ENCODE measurements at places on chromosomes 1 and 21. TPM values are rescaled to one million over a fixed set of nuclear protein-coding genes. Genes with fewer than 3 reads are reported as not detected.
A peak's percentile ranks its signal among the peaks of the same experiment; 100 is the strongest.

TNFRSF9 gene
- total RNA-seq: 0.59 TPM

ZNF695 gene
- total RNA-seq: 1.0 TPM

SLC37A1 gene
- 7.5 TPM for total RNA-seq

S100A11 gene
- total RNA-seq: 275 TPM

LMX1A gene
- not detected for total RNA-seq

ASAP3 gene
- 61.6 TPM for total RNA-seq

LIX1L gene
- 18.1 TPM for total RNA-seq

IGSF21 gene
- 4.8 TPM for total RNA-seq

MFAP2 gene
- total RNA-seq: 4.5 TPM

SLC16A4 gene
- 31.5 TPM for total RNA-seq

RORC gene
- 7.8 TPM for total RNA-seq

DNA sequence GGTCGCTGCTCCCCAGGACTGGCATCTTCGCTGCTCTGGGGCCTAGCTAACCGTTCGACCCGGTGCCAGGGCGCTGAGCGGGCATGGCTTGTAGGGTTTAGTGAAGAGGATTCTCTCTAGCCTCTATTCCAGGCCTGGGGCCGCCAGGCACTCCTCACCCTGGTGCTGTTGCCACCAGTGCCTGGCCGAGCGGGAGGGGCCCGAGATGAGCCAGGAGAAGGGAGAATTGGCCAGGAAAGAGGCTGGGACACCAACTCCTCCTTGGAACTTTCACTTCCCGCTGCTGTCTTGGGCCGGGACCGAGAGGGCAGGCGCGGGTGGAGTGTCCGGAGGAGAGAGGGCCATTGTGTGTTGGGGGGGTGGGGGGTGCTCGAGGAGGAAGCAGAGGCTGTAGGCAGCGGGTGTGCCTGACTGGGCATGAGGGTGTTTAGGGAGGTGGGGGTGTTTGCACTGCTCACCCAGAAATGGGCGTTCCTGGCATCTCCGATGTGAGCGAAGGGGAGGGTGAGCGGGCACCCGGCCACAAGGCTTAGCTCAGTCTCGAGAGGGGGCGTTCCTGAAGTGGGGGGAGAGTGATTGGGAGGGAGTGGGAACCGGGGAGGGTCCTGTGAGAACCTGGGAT, 772 bp downstream of the ADAM15 start:
- DNase-seq: peak; percentile 48
- peaks cover 9% of the 10 kb centered on the region for H3K4me1 ChIP-seq
- peak overlapping the region; percentile 90 for H3K27ac ChIP-seq
- H3K4me3 ChIP-seq: peak overlapping the region; percentile 77
- H3K27me3 ChIP-seq: no peaks in the 10 kb centered on the region

- no peaks in the 10 kb centered on the region for H3K27me3 ChIP-seq
- H3K4me1 ChIP-seq: no peaks in the 10 kb centered on the region
- no peak overlapping the region for H3K4me3 ChIP-seq
- no peak overlapping the region for H3K27ac ChIP-seq
- H3K36me3 ChIP-seq: no peaks in the 10 kb centered on the region
These were observed 40.5 kb upstream of the RALGPS2 start for GRCh38 chr1:178684542-178685000.

DNA sequence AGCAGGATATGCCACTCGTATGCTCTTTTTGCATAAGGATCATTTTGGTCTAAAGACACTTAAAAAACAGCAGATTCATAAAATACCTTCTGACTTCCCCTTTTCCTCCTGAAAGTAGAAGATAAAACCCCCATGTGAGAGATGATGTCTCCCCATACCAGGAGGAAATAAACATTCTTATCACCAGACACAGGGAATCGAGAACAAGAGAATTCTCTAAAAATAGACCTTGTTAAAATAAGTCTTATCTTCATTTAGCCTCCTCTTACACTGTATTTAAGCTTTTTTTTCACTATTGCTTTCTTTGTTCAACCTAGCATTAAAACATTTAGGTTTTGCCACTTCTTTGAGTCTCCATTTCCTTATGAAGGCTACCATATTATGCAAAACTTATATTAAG, 709.3 kb downstream of the KCNT2 start:
- H3K4me3 ChIP-seq: no peak overlapping the region
- DNase-seq: no peak
- no peak overlapping the region for H3K27ac ChIP-seq
- no peaks in the 10 kb centered on the region for H3K4me1 ChIP-seq
- H3K27me3 ChIP-seq: no peaks in the 10 kb centered on the region
- H3K36me3 ChIP-seq: no peaks in the 10 kb centered on the region

GRCh38 chr1:193558491-193559028, 372.1 kb upstream of the B3GALT2 start:
- no peak overlapping the region for H3K4me3 ChIP-seq
- H3K4me1 ChIP-seq: no peaks in the 10 kb centered on the region
- no peaks in the 10 kb centered on the region for H3K36me3 ChIP-seq
- H3K27ac ChIP-seq: no peak overlapping the region
- H3K27me3 ChIP-seq: no peaks in the 10 kb centered on the region

- H3K4me1 ChIP-seq: no peaks in the 10 kb centered on the region
- H3K4me3 ChIP-seq: no peak overlapping the region
These were observed 2.8 kb downstream of the MX1 start for GRCh38 chr21:41428847-41429246.

DNA sequence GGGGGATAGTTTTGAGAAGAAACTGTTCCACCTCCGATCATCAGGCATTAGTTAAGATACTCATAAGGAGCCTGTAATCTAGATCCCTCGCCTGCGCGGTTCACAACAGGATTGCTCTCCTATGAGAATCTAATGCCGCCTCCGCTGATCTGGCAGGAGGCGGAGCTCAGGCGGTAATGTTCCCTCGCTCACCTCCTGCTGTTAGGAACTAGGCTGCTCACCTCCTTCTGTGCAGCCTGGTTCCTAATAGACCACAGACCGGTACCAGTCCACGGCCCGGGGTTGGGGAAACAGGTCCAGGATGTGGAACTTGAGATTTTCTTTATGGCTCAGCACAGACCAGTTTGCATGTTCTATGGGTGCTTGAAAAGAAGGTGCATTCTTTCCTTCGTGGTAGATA, 27.2 kb upstream of the FAM3B start:
- no peaks in the 10 kb centered on the region for H3K4me1 ChIP-seq
- no peaks in the 10 kb centered on the region for H3K36me3 ChIP-seq
- no peak for DNase-seq
- H3K27me3 ChIP-seq: no peaks in the 10 kb centered on the region
- no peak overlapping the region for H3K27ac ChIP-seq
- H3K4me3 ChIP-seq: no peak overlapping the region

DNA sequence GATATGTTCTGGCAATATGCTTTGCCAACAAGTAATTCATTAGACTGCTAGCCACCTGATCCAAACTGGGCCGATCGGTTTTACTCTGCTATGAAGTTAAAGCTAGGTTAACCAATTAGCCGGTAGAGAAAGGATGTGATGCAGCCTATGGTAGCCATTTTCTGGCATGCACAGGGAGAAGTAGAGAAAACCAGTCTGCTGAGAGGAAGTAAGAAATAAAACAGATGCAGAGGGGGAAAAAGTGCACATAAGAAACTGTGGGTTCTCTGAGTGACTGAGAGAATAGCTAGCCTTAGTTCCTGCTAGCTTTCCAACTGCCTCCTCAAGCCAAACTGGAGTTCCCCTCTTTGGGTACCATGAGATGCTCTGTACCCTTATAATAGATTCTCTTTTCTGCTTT, 52.8 kb downstream of the ARID4B start:
- no peak overlapping the region for H3K27ac ChIP-seq
- no peaks in the 10 kb centered on the region for H3K36me3 ChIP-seq
- no peak overlapping the region for H3K4me3 ChIP-seq
- H3K27me3 ChIP-seq: no peaks in the 10 kb centered on the region
- H3K4me1 ChIP-seq: no peaks in the 10 kb centered on the region
- DNase-seq: no peak

GRCh38 chr1:27873671-27874384, 1.5 kb downstream of the THEMIS2 start:
- no peaks in the 10 kb centered on the region for H3K36me3 ChIP-seq
- H3K27me3 ChIP-seq: no peaks in the 10 kb centered on the region
- no peak for DNase-seq
- no peaks in the 10 kb centered on the region for H3K4me1 ChIP-seq

GRCh38 chr1:4734791-4735190, 80.4 kb downstream of the AJAP1 start:
- H3K4me1 ChIP-seq: no peaks in the 10 kb centered on the region
- DNase-seq: no peak
- H3K36me3 ChIP-seq: no peaks in the 10 kb centered on the region
- no peak overlapping the region for H3K27ac ChIP-seq
- no peaks in the 10 kb centered on the region for H3K27me3 ChIP-seq
- H3K4me3 ChIP-seq: no peak overlapping the region

GRCh38 chr1:226549937-226550671, 1.5 kb downstream of the STUM start:
- no peak for DNase-seq
- H3K36me3 ChIP-seq: no peaks in the 10 kb centered on the region
- no peaks in the 10 kb centered on the region for H3K4me1 ChIP-seq
- no peaks in the 10 kb centered on the region for H3K27me3 ChIP-seq
- peak overlapping the region; percentile 78 for H3K4me3 ChIP-seq

GRCh38 chr1:59367301-59368007, 70.6 kb downstream of the FGGY start:
- peak overlapping the region; percentile 56 for H3K27ac ChIP-seq
- no peak for DNase-seq
- no peaks in the 10 kb centered on the region for H3K36me3 ChIP-seq

DNA sequence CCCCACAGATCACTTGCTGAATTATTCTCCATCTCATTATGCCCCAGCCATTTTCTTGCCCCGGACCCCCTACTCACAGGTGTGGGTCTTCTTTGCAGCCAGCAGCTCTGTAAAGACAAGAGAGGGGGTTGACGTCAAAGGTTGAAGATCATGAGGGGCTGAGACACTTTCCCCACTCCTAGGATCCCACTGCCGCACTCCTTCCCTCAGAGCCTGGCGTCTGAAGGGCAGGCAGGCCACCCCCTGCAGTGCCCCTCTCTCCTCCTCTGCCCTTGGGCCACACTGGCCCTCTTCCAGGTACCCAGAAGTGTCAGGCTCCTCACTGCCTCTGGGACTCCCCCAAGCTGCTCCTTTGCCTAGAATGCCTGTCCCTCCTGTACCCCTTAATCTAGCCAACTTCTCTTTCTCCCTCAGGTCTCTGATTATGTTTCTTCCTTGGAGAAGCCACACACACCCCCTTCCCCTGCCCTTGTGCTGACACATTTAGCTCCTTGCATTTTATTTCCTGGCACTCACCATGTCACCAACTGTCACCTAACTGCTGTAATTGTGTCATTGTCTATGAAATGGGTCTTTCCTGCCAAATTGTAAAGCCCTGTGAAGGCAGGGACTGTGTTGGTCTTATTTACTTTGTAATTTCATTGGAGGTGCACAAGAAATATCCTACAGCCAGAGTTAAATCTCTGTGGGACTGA, 2.1 kb downstream of the RORC start:
- no peaks in the 10 kb centered on the region for H3K27me3 ChIP-seq
- DNase-seq: no peak
- H3K27ac ChIP-seq: peak overlapping the region; percentile 91
- H3K4me1 ChIP-seq: peaks cover 25% of the 10 kb centered on the region

DNA sequence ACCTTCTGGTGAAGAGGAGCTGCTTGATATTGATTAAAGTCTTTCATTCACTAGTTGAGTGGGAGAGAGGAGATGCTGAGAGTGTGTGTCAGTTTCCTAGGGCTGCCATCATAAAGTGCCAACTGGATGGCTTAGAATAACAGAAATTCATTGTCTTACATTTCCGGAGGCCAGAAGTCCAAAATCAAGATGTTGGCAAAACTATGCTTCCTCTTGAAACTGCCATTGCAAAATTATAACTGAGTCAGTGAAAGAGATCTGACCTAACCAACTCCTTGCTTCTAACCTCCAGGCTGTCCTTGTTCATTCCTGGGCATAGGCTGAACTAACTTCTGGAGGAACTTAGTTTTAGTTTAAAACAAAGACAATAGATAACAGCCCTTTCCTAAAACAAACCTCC, 47.1 kb downstream of the PTGS2 start:
- H3K27me3 ChIP-seq: no peaks in the 10 kb centered on the region
- H3K36me3 ChIP-seq: no peaks in the 10 kb centered on the region
- no peak overlapping the region for H3K4me3 ChIP-seq
- H3K27ac ChIP-seq: peak overlapping the region; percentile 68
- DNase-seq: no peak
- H3K4me1 ChIP-seq: no peaks in the 10 kb centered on the region

DNA sequence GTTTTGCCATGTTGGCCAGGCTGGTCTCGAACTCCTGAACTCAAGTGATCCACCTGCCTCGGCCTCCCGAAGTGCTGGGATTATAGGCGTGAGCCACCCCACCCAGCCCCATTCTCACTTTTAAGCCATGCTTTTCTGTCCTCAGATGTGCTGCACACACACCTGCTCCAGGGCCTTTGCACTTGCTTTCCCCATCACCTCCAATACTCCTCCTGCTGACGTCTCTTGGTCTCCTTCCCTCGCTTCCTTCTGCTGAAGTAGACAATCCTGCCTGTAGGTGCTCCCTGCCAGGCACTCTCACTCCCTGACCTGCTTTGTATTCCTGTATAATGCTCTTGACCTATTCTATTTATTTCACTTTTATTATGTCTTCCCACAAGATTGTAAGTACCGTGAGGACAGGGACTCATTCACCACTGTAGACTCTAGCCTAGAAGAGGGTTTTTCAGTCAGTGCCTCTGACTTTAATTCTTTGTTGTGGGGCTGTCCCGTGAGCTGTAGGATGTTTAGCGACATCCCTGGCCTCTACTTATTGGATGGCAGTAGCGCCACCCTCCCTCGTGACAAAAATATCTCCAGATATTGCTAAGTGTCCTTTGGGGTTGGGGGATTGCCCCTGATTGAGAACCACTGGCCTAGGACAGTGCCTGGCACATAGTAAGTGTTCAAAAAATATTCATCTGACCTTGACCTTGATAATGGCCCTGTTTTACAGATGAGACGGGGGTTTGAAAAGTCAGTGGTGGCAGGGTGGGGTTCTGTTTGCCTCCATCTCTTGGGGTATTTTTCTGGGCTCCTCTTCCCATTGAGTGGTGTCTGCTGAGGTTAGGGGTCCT, 4.6 kb downstream of the TNFRSF1B start:
- peak overlapping the region; percentile 85 for H3K27ac ChIP-seq
- H3K36me3 ChIP-seq: no peaks in the 10 kb centered on the region
- no peak overlapping the region for H3K4me3 ChIP-seq
- H3K4me1 ChIP-seq: peaks cover 3% of the 10 kb centered on the region
- DNase-seq: no peak

DNA sequence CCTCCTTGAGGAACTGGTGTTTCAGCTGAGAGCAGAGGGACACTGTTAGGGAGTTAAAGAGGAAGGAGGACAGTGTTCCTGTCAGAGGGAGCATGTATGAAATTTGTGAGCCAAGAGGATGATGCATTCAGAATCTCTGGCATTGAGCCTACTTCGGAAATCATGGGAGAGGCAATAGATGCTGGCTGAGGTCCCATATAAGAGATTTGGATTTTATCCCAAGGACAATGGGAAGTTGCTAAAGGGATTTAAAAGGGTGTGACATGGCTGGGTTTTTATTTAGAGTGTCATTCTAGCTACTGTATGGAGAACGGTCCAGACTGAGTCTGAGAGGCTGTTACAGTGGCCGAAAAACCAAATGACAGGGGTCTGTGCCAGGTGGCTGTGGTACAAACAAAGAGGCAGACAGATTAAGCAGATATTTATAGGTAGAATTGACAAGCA, 403.2 kb upstream of the B3GALT2 start:
- no peaks in the 10 kb centered on the region for H3K36me3 ChIP-seq
- no peak overlapping the region for H3K4me3 ChIP-seq
- DNase-seq: no peak
- H3K4me1 ChIP-seq: no peaks in the 10 kb centered on the region
- no peak overlapping the region for H3K27ac ChIP-seq

GRCh38 chr1:95582191-95582590, 348.2 kb downstream of the RWDD3 start:
- no peak overlapping the region for H3K27ac ChIP-seq
- no peaks in the 10 kb centered on the region for H3K4me1 ChIP-seq
- no peaks in the 10 kb centered on the region for H3K27me3 ChIP-seq
- no peak overlapping the region for H3K4me3 ChIP-seq
- no peak for DNase-seq

Measured in breast epithelium (tissue), 4 donors.